ENCODE measurements at places on chromosomes 12 and 14. TPM values are rescaled to one million over a fixed set of nuclear protein-coding genes. Genes with fewer than 3 reads are reported as not detected.

Gene PRICKLE1
- polyA plus RNA-seq, result 19.9 TPM

DNA sequence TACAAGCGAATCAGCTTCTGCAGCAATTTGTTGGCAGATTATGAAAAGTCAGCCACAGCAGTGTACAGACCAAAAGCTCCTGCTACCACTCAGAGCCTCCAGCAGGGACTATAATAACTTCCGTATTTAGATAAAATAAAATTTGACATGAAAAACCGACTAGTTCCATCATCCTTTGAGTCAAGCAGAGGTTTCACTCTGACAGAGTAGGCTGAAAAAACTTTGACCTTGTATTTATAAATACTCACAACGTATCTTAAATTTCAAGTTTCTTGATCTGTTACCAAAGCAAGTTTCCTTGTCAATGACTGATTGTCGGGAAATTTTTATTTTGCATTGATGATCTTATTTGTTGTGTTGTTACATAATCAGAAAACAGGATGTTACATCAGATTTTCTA, 283.4 kb downstream of the DAD1 start:
- no peak for DNase-seq

DNA sequence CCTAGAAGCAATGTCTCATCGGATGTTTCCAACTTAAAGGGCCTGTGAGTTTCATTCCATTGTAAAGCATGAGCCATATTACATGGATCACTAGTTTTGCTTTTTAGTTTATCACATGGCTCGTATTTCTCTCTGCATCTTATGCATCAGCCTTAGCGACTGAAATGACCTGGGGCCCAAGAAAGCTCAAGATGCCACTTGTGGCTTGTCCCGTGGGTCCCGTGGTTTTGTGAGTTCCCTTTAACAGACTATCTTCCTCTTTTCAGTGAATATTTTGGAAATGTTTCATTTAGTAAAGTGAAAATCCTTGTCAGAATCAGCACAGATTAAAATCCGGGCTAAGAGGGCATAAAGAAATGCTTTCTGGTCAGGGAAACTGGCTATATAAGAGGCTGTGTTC, 86.2 kb upstream of the PPM1H start:
- DNase-seq, result no peak

Gene DLST
- polyA plus RNA-seq, result 150 TPM

GRCh38 chr12:96195845-96196451, 1.8 kb downstream of the ELK3 start:
- DNase-seq, result no peak

Gene ITPK1
- polyA plus RNA-seq, result 37.0 TPM

- DNase-seq, result no peak
Observed at GRCh38 chr12:57734591-57734990, 4.0 kb downstream of the AGAP2 start.

DNA sequence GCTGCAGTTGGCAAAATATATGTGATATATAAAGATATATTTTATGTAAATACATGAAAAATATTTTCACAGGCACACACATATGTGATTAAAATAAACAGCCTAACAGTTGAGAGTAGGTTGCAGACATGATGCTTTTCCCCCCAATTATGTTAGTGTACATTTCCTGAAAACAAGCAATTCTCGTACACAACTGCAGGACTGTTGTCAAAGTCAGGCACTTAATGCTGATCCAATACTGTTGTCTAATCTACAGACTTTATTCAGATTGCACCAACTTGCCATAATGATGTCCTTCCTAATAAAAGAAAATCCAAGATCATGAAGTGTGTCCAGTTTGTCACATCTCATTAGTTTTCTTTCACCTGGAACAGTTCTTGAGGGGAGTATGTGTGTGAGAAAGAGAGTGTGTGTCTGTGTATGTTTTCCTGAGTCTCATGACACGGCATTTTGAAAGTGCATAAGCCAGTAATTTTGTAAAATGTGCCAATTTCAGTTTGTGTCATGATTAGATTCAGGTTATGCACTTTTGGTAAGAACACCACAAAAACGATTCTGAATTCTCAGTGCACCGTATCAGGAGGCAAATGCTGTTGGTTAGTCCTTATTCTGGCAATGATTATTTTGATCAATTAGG, 16.5 kb upstream of the SEL1L start:
- no peak for DNase-seq

GRCh38 chr12:29053567-29053966, 95.5 kb upstream of the FAR2 start:
- DNase-seq, result no peak

DNA sequence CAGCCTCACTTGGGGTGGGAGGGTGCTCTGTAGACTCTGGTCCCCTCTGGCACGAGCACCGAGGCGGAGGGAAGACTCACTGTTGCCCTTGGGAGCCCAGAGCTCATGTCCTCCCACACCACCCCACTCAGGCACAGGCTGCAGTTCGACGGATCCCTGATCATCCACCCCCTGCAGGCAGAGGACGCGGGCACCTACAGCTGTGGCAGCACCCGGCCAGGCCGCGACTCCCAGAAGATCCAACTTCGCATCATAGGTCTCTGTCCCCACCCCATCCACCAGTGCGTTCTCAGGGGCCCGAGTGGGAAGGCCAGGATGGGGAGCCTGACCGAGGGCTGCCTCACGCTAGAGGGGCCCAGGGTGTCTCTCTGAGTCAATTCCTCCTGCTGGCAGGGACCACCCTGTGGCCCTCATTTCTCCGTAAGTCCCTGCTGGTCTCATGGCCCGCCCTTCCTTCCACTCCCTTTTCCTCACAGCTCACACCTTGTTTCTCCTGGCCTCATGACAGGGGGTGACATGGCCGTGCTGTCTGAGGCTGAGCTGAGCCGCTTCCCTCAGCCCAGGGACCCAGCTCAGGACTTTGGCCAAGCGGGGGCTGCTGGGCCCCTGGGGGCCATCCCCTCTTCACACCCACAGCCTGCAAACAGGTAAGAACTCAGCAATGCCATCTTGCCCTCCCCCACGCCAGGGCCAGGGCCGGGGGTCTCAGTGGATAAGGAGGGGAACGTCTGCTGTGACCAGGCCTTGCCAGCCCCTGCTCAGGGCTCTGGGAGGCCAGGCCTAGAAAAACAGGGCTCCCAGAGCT, 27.0 kb downstream of the PAPLN start:
- DNase-seq, result no peak

- no peak for DNase-seq
Observed at GRCh38 chr12:131113568-131114270, 160.0 kb downstream of the ADGRD1 start.

DNA sequence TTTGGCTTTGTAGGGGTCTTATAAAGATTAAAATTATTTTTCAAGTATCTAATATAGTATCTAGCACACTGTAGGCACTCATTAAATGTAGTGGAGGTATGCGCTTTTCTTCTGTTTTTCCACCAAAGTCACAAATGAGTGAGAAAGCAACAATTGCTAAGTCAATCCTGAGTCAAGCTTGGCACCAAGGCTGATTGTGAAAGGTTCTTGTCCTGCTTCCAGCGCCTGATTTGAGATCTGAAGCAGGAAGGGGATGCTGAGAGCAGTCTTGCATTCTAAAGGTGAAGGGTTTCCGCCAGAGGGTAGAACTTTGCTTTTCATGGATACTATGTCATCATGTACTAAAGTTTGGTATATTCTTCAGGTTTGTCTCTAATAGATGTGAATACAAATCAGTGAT, 64.9 kb upstream of the DAAM1 start:
- DNase-seq, result no peak

- no peak for DNase-seq
Observed at GRCh38 chr12:2386566-2386965, 333.8 kb downstream of the CACNA1C start.

Gene SYNJ2BP
- polyA plus RNA-seq, result 10.5 TPM

GRCh38 chr12:79444089-79444488, 246.7 kb downstream of the PAWR start:
- no peak for DNase-seq
